T-helper 17 cell (primary cell): ENCODE measurements at places on chromosomes 2 and 18.
A peak's percentile ranks its signal among the peaks of the same experiment; 100 is the strongest.

DNA sequence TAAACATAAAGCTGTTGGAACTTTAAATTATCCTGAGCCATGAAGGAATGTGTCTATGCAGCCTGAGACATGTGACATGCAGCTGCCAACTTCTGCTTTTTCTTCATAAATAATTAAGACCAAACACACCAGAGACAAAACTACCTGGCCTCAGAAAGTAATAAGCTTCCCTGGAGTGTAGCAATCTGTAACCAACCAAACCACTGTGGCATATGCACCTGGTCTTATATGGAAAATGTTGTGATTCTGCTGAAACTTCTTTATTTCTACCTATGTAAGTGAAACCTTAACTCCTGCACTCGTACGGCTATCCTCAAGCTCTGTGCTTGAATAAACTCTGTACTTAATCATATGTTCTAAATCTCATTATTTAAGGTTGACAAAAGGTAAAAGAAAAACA lies 515.0 kb downstream of the TMEM182 start:
- no peak for DNase-seq

GRCh38 chr2:3489764-3490115 lies 29.6 kb downstream of the ADI1 start:
- DNase-seq: no peak

DNA sequence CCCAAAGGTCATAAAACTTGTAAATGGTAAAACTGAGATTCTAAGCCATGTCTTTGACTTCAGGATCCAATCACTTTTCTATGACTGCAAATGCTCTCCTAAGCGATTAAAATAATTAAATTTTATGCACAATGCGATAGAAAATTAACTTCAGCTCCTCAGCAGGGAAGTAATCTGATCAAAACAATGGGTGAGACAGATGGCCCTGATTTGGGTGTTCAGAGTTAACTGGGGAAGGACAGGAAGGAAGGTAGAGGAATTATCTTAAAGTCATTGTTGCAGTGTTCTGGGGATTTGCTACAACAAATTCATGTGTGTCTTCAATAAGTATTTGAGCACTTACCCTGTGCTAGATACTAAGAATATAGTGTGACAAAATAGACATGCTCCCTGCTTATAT lies 446.0 kb upstream of the MEX3C start:
- no peak for DNase-seq

DNA sequence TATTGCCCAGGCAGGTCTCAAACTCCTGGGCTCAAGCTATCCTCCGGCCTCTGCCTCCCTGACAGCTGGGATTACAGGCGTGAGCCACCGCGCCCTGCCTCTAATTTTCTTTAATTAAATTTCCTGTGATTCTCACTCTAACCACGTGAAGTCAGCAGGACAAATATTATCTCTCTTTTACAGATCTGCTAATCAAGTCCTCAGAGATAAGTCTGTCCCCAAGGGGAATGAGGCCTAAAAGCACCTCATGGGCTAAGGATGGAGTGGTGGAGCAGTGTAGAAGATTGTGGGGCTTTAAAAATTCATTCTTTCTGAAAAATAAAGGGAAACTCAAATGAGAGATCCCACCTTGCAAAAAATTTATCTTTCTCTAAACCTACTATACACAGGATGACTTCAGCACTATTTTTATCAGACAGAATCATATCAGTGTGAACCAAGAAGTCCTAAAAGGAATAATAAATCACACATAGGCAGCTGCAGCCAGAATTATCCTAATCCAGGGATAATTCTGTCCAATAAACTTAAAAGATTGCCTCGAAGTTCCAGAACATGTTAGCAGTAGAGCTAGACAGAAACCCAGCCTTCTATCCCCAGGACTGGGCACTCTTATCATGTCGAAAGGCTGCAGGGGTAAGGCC lies 38.3 kb upstream of the BMPR2 start:
- DNase-seq: no peak

DNA sequence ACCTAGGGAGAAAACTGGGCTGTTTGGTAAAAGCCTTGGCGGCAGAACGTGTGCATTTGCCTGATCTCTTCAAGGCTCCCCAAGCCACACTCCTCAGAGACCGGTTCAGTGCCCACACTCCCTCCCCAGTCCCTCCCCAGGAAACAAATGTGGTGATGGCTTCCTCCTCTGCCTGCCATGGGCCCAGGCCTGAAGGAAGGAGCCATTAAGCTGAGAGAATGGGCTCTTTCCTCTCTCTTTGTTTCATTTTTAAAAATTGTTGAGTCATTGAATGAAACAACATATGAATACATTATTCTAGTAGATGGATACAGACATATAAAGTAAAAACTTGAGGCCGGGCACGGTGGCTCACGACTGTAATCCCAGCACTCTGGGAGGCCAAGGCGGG lies 50.6 kb upstream of the YWHAQ start:
- DNase-seq: peak; percentile 16

DNA sequence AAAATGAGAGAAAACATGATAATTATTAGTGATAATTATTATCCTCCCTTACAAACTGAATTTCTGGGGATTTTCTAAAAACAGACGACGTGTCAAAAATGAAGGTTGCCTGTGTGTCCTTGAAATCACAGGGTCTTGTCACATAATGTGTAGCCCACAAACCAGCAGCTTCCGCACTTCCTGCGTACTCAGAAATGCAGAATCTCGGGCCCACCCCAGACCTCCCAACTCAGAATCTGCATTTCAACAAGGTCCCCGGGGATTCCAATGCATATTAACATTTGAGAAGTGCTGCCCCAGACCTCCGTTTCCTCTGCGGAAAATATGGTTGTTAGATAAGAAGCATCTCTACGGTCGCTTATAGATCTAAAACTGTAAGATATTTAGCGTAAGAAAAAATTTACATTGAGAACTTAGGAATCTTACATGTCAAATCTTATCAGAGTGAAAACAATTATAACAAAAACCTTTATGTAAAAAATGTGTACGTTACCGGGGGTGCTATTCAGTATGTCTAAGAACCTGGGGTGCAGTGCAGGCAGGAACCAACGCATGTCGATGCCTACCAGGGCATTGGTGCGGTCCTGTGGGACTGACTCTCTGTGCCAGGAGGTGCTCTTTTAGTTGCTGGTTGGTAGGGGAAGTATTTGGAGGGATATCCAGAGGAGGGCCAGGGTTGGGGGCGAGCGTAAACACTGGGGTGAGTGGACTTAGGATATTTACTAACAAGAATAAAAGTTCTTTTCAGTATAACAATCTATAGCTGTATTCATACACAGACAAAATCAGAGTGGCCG lies 15.2 kb downstream of the CDKL4 start:
- DNase-seq: no peak
